H7 (cell line): ENCODE measurements at places on chromosomes 2 and 18.

DNA sequence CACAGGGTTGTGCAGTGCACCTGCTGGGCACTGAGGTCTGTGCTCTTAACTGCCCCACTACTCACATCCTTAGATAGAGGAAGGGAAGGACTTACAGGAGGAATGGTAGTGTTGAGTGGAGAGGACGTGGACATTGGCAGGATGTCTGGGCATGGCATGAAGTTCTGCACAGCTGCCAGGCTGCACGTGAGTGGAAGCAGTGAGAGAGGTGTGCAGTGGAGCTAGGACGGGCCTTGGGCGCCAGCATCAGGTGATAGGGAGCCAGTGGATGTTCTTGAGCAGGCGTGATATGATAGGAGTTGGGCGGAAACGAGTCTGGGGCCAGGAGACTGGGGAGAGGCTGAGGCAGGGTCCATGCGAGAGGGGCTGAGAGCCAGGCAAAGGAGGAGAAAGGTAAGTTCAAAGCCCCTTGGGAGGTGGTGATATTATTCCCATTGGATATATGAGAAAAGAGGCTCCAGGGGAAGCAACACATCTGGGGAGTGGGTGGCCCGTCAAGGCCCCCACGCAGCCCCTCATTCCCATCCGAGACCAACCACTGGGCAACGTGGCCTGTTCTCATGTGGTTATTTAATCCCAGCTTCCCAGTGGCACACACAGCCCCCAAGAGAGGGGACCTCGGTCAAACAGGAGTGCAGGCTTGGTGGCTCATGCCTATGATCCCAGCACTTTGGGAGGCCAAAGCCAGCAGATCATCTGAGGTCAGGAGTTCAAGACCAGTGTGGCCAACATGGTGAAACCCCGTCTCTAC lies 45.7 kb upstream of the SNED1 start:
- peak; percentile 30 for DNase-seq

DNA sequence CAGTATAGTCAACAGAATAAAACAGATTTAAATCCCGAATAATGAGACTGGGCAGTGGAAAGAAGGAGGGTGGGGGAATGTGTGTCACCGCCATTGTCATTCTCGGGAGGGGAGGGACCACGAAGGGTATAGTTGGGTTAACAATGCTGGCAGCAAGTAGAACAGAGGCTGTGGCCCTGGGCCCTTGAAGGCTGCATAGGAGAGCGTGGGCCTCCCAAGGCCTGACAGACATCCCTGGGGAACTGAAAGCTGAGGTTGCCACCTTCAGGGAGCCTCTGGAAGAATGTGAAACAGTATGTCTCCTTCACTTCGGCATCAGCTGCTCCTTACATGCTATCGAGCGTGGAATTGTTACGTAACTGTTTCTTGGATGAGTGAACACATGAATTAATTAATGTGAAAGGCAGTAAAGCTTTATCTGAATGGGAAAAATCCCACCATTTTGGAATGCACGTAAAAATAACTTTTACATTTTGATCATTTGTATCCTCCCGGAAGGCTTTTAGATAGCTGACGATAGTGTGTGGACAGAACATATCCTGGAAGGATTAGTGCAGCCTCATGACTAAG lies 92.8 kb upstream of the TTC39C start:
- peak; percentile 39 for DNase-seq

DNA sequence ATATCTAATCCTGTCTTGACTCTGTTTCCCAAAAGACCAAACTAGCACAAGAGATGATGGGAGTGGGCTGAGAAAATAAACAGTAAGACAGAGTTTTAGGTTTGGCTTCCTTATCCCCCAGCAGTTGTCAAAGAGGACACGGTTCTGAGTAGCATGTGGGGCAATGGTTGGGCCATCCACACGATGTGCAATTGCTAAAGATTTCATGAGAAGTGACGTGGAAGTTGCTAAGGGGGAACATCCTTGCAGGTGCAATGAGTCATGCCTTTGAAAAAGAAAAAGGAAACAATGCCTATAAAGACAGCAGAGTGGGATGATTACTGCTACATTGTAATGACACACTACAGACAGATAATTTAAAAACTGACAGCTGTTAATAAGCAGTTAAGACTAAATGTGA lies 1395.8 kb downstream of the LRP1B start:
- DNase-seq: no peak

DNA sequence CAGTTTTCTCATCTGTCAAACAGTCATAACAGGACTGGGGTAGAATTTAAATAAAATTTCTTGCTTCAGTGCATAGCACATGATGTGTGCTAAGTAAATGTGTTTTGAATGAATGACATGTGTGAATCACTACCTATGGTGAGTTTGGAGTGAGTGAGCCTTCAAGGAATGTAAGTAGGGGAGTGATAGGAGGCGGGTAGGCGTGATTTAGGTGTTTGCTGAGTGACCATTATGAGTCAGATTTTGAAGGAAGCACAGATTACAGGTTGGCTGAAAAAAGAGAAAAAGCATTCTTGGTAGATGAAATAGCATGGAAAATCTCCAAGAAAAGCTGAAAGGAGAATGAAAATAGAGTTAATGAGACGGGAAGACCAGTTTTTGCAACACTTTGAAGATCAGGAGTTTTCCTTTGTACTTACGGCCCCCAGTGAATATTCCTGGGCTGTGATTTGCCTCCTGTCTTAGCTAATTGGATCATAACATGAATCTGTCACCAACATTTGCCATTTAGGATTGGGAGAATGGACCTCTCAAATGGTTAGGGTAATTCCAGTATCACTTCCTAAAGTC lies 136.9 kb upstream of the GATA6 start:
- no peak for DNase-seq

- DNase-seq: no peak
These were observed 5.4 kb downstream of the TFCP2L1 start for GRCh38 chr2:121279476-121280220.

- peak; percentile 80 for DNase-seq
These were observed 1.1 kb upstream of the TET3 start for GRCh38 chr2:73983322-73984202.

DNA sequence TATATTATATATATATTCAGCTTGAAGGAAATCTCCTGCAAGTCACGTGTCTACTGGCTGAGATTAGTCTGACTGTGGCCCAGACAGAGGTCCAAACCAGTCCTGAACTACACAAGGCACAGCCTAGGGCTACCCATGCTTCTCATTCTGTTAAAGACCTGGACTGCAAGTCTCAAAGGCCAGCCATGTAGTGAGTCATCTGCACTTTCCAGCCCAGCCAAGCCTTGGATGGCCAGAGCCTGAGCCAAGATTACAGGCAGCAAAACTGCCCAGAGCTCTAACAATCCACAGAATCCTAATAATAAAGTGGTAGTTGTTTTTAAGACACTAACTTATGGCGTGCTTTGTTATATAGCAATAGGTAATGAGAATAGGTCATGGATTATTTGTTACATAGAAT lies 259.6 kb downstream of the SS18 start:
- no peak for DNase-seq

DNA sequence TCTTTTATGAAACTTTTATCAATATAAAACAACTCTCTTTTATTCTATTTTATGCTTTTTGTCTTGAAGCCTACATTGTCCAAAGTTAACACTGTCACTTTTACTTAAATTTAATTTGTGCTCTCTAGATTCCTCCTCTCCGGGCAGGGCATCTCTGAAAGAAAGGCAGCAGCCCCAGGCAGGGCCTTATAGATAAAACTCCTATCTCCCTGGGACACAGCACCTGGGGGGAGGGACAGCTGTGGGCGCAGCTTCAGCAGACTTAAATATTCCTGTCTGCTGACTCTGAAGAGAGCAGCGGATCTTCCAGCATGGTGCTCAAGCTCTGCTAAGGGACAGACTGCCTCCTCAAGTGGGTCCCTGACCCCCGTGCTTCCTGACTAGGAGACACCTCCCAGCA lies 447.7 kb upstream of the FANCL start:
- no peak for DNase-seq
